Activated T-cell treated with anti-CD3 and anti-CD28 coated beads, Interleukin-2, amount 50 U/mL, for 1 hour (primary cell): ENCODE measurements at places on chromosomes 7 and 10.

- DNase-seq, result no peak
Observed at GRCh38 chr7:3141326-3141725, 97.7 kb upstream of the CARD11 start.

GRCh38 chr10:75253281-75254220, 17.8 kb upstream of the COMTD1 start:
- no peak for DNase-seq

DNA sequence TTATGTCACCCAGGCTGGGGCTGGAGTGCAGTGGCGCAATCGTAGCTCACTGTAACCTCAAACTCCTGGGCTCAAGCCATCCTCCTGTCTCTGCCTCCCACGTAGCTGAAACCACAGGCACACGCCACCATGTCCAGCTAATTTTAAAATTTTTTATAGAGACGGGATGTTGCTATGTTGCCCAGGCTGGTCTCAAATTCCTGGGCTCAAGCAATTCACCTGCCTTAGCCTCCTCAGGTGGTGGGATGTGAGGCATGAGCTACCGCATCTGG, 123.2 kb upstream of the PARD3 start:
- DNase-seq, result no peak

DNA sequence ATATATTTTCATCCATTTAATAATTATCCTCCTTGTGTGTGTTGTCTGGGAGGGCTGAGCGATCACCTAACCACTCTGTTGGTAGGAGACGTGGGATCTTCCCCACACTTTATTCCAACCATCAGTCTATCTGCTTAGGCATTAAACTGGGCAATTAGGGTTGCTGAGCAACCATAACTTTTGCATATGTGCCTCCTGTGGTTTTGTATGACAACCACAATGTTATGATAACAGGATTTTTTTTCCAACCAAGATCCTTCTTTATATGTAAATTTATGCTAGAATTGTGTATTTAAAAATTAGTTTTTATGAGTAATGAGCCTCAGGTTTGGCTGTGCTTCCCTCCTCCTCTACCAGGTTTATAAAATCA, 495.0 kb upstream of the MGMT start:
- no peak for DNase-seq

- no peak for DNase-seq
Observed at GRCh38 chr7:121109145-121109544, 120.6 kb downstream of the CPED1 start.

DNA sequence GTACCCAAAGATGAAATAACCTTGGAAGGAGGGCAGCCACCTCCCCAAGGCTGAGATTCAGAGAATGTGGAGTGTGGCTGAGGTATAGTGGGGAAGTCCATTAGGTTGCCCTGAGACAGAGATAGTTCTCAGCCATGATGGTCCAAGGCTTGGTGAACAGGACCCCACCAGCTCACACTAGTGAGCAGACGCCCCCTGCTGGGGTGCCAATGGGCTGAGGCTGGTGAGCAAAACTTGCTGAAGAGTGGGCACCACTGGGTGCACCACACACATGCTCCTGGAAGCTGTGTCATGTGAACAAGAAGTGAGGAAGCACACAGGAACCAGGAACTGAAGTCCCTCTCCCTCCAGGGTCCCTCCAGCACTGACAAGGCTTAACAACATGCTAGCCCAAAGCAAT, 8.9 kb downstream of the FBXL13 start:
- peak; percentile 45 for DNase-seq

DNA sequence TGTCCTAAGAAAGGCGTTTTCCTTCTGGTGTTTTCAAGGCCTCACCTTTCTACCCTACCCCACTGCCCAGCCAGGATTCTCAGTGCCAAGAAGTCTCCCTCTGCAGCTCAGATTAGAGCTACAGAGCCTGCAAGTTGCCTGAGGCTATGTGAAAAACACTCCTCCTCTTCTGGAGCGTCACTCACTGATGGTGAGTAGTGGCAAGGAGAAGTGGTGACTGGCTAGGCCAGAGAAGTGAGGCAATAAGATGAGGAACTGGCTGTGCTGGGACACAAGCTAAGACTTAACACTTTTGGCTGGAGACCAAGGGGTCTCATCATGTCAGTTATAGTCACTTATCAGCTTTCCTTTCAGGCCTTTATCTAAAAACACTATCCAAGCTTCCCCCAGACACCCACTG, 86.7 kb upstream of the PRKAR2B start:
- no peak for DNase-seq

DNA sequence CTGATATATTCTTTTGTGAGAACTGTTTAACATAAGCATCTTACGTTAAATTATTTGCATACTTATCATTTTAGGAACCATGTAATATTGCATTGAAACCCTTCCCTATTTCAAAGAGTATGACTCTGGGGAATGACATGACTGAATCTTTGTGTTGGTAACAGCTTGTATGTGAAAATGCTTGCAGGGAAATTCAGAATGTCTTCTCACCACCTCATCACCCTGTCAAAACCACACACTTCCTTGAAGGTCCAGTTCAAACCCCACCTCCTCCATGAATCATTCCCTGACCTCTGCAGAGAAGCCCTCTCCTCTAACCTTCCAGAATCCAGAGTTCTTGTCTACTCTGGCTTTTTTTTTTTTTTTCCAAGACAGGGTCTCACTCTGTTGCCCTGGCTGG, 26.3 kb upstream of the NKX2-3 start:
- DNase-seq, result no peak

GRCh38 chr10:70093335-70093944, 39.2 kb downstream of the AIFM2 start:
- DNase-seq, result no peak

DNA sequence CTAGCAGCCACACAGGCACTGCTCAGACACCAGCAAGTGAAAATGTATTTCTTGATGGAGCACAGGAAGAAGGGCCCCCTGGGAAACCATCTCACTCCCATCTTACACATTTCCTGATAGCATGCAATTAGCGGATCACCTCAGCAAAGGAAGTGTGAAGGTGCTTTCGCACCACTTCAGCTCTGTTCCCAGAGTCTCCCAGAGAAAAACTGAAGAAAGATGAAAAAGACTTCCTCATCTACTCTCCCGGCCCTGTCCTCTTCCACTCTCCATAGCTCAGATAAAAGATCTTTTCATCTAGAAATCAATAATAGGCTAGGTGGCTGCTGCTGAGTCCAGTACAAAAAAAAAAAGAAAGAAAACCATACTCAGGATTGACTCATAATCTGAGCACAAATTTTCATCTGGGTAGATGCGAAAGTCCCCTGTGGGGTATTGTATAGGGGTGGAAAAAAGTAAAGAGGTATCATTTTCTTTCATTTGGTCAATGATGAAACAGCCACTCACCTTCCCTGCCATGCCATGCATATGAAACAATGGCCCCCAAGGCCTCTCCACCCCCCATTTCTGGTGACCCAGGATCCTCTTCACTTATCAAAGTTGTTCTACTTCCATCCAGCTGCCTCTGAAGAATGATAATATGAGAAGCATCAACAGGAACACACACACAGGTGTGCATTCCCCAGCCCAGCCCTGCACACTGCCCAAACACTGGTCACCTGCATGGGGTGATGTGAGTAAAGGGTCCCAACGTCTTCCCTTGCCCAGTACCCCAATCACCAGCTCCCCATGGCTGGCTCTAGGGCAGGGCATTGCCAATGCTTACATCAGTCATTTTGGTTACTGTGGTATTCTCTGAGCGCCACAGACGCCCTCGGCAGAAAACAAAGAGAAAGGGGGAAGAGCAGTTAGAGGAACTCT, 48.8 kb upstream of the DGKI start:
- no peak for DNase-seq

GRCh38 chr7:88215295-88215694, 4.5 kb downstream of the SRI start:
- DNase-seq, result no peak

DNA sequence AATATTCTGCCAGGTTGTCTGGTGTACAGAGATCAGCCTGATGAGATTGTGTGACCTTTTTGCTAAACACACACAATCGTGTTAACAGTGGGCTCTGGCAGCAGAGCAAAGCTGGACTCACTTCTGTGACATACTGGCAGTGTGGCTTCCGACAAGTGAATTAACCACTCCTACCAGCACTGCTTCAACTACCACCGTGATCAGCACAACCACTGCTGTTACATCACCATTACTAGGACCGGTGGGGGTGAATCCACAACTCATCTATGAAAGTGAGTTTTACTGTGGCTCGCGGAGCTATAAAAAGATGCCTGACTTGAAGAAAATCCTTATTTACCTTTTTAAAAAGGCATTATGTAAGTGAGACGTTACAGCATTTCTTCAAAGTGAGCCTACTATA, 135.6 kb downstream of the WDR37 start:
- DNase-seq, result no peak

- DNase-seq, result no peak
Observed at GRCh38 chr10:4532976-4533375, 293.0 kb upstream of the AKR1E2 start.

- no peak for DNase-seq
Observed at GRCh38 chr7:104388222-104388621, 59.8 kb downstream of the LHFPL3 start.

DNA sequence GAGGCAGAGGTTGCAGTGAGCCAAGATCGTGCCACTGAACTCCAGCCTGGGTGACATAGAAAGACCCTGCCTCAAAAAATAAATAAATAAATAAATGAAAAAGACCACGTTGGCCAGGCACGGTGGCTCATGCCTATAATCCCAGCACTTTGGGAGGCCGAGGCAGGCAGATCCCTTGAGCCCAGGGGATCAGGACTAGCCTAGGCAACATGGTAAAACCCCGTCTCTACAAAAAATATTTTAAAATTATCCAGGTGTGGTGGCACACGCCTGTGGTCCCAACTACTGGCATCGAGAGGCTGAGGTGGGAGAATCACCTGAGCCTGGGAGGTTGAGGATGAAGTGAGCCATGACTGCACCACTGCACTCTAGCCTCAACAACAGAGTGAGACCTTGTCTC, 116.7 kb upstream of the PDLIM1 start:
- no peak for DNase-seq

- DNase-seq, result no peak
Observed at GRCh38 chr7:30733691-30734090, 18.2 kb upstream of the INMT start.

GRCh38 chr7:5283421-5284303, 919 bp downstream of the SLC29A4 start:
- DNase-seq, result no peak

- no peak for DNase-seq
Observed at GRCh38 chr10:80598084-80598798, 60.5 kb downstream of the SH2D4B start.

GRCh38 chr10:12353399-12354242, 4.3 kb downstream of the CAMK1D start:
- no peak for DNase-seq

DNA sequence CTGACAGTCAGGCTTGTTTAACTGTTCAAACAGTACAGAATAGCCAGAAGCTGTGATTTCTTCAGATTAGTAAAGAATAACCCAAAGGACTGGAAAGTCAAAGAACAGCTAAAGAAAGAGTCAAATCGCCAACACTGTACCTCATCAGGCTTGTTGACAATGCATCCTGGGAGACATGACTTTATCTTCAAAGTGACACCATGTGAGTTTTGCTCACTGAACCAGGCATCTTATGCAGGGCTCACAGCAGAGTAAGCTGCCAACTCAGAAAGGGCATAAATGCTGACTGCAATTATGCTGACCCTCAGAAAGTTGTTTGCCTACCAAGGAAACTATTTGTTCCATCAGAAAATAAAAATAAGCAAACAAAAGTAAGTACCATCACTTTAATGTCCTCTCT, 96.4 kb downstream of the MAGI2 start:
- DNase-seq, result no peak

- no peak for DNase-seq
Observed at GRCh38 chr10:43667317-43667731, 18.6 kb upstream of the ZNF32 start.

DNA sequence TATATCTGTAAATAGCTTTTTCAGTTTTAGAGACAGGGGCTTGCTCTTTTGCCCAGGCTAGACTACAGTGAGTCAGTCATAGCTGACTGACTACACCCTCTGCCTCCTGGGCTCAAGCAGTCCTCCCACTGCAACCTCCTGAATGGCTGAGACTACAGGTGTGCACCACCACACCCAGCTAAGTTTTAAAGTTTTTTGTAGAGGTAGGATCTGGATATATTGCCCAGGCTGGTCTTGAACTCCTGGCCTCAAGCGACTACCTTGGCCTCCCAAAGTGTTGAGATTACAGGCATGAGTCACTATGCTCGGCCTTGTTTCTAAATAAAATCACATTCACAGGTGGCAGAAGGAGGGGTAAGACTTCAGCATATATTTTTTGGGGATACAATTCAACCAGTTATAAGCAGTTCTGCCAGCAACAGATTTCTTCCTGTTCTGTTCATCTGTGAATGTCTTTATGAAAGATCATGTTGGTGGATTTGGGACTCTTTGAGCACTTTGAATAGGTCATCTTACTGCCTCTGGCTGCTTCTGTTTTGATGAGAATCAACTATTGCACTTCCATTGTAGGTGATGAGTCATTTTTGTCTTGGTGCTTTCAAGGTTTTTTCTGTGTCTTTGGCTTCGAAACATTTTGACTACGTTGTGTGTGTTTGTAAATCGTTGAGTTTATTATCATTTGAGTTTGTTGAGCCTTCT, 15.7 kb downstream of the RBM33 start:
- DNase-seq, result no peak

DNA sequence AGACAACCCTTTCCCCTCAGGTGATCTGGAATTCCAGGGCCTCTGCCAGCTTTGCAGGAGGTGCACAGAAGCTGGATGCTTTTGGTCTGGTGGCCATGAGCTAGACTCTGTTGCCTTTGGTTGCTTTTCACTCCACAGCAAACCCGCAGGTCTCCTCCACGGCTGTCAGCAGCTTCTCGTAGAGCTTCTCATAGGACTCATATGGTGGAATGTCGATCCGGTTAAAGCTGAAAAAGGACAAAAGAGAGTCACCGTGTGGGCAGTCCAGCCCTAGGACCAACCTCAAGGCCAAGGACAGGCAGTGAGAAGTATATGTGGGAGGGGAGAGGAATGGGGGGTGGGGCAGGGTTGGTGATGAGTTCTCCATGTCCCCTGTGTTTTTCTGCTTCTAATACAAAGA, 113.5 kb downstream of the SMURF1 start:
- DNase-seq, result no peak

- no peak for DNase-seq
Observed at GRCh38 chr7:66689081-66689480, 51.5 kb upstream of the RABGEF1 start.
